D721Med (cell line): ENCODE measurements at places on chromosomes 3 and 15.

DNA sequence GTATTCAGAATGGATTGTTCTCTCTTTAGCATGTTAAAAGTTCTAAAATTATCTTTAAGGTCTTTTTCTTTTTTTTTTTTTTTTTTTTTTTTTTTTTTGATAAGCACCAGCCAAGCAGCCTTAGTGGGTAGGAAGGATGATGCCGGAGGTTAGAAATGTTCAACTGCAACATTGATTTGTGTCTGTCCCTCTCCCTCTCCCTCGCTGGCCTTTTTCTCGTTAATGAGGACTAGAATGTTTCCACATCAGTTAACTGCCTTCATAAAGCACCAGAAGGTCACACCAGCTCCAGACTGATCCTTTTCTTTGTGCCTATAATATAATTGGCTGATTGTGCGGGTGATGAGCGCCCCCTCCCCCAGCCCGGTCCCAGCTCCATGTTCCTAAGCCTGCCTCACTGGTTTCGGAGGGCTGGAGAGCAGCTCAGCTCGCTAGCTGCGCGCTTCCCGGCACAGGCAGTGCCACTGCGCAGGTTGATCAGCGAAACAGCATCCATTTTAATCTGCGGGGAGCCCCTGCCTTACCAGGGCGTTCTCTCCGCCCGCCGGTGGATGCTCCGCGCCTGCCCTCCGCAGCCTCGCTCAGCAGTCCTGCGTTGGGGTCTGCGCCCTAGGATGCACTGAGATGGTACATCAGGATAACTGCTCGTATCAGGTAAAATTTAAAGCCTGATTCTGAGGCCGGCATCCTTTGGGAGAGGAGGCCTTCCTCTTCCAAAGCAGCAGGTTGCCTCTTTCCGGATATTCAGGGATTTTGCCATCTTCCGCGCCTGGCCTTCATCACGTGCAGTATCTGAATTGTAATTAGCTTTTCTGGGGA lies 148.9 kb upstream of the IL12A start:
- DNase-seq = peak; percentile 18

DNA sequence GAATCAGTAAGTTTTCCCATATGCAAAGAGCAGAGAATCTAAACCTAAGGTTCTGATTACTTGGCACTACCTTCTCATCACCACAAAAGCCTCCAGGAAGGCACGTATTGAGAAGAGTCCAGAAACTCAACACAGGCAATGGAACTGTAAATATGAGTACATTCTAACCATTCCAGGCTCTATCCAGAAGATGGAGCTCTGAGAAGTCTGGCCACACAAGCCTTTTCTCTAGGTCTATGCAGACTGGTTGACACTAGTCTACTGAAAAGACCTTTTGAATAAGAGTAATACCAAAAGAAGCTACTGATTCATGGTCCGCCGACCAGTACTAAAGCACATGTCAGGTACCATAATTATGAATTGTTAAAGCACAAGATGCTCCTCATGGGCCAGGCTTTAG lies 12.2 kb upstream of the NCKIPSD start:
- no peak for DNase-seq

GRCh38 chr3:8567784-8568575 lies 66.4 kb downstream of the LMCD1 start:
- no peak for DNase-seq

GRCh38 chr15:92163641-92164040 lies 230.0 kb upstream of the ST8SIA2 start:
- no peak for DNase-seq

- no peak for DNase-seq
Measured at GRCh38 chr3:42666577-42666998, 13.1 kb downstream of the ZBTB47 start.

- no peak for DNase-seq
Measured at GRCh38 chr3:180829409-180830405, 82.8 kb upstream of the FXR1 start.

DNA sequence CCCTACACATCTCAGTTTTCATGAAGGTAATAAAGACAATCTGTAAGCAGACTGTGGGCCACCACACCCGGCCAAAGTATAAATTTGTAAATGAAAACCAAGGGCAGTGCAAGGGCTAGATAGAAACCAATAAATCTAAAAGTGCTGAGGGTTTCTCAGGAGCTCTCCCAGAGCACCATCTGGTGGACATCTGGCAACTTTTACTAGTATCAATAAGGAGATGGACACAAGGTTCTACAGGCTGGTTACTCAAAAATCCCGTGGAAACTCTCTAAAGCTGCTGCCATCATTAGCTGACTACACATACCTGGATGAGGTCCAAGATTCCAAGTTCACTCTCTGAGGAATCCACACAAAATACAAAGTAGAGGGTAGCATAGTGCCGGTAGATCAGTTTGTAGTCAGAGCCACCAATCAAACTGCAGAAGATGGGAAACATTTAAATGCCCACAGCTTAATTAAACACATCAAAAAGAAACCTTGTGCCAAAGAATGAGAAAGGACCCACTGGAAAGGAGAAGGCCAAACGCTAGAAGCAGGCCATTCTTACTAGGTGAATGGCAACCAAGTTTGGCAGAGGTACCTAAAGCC lies 5.5 kb downstream of the AP3S2 start:
- no peak for DNase-seq
